ENCODE measurements at places on chromosomes 16 and 17. TPM values are rescaled to one million over a fixed set of nuclear protein-coding genes. Genes with fewer than 3 reads are reported as not detected.

GRCh38 chr17:36001862-36002603, 680 bp upstream of the CCL15 start:
- no peak for DNase-seq

The TELO2 gene
- total RNA-seq, result 10.2 TPM

DNA sequence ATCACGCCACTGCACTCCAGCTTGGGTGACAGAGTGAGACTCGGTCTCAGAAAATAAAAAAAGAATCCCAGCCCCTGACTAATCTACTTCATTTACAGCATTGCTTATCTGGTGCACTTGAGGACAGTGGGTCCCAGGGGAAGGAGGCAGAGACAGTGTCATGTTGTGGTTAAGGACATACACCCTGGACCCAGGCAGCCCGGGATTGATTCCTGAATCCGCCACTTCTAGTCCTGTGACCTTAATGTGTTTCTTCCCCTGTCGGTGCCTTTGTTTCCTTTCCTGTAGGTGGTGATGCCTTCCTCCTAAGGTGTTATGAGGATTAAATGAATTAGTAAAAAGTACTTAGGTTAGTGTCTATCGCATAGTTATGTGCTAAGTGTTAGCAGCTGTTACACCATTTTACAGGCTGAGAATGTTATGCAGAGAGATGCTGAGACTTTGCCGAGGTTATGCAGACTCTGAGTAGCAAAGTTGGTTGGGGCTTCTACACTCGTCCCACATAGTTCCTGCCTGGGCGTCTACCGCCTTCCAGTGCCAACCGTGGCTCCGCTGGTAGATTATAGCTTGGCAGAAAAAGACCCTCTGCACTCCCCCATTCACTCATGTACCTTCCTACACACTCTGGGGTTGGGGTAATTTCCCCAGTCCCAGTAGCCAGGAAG, 74.8 kb downstream of the RAB11FIP4 start:
- DNase-seq, result no peak

The USP43 gene
- not detected for total RNA-seq

The E4F1 gene
- 20.8 TPM for total RNA-seq

The TMEM88 gene
- 7.1 TPM for total RNA-seq

GRCh38 chr16:77383606-77384187, 51.1 kb downstream of the ADAMTS18 start:
- no peak for DNase-seq

- peak; percentile 83 for DNase-seq
Measured at GRCh38 chr16:71628810-71629209, 2.8 kb downstream of the MARVELD3 start.

The CDH1 gene
- not detected for total RNA-seq

DNA sequence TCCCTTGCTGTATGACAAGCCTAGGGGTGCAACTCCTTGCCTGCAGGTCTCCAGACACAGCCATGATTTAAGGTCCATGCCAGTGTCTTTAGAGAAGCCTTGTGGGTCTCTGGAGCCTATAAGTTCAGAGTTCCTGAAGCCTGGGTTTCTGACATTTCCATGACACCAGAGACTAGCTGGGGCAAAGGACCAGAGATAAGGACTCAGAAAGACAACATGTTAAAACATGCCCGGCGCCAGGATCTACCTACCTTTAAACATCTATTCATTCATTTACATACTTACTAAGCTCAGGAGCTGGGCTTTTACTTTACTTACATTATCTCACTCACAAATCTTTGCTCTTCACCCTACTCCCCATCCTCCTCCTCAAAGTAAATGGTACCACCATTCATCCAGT, 1.5 kb downstream of the MRPL27 start:
- no peak for DNase-seq

The ESRP2 gene
- total RNA-seq, result 1.6 TPM

DNA sequence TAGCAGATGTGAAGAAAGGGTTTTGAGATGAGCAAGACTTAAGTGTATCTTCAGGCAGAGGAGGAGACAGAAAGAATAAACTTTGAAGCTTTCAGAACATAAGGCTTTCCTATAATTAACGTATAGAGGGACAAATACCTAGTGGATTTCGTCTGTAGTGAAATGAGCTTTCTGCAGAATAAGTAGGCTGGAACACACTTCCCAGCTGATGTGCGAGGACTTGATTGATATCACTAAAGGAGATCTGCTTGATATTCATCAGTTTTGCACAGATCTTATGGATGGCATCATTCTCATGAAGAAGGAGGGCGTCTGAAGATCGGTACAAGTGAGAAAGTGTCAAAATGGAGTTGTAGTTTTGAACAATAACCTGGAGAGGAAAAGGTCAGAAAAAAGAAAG, 14.8 kb downstream of the TUBD1 start:
- DNase-seq, result no peak

- DNase-seq, result no peak
Measured at GRCh38 chr17:66650544-66650877, 184.4 kb upstream of the CACNG5 start.

DNA sequence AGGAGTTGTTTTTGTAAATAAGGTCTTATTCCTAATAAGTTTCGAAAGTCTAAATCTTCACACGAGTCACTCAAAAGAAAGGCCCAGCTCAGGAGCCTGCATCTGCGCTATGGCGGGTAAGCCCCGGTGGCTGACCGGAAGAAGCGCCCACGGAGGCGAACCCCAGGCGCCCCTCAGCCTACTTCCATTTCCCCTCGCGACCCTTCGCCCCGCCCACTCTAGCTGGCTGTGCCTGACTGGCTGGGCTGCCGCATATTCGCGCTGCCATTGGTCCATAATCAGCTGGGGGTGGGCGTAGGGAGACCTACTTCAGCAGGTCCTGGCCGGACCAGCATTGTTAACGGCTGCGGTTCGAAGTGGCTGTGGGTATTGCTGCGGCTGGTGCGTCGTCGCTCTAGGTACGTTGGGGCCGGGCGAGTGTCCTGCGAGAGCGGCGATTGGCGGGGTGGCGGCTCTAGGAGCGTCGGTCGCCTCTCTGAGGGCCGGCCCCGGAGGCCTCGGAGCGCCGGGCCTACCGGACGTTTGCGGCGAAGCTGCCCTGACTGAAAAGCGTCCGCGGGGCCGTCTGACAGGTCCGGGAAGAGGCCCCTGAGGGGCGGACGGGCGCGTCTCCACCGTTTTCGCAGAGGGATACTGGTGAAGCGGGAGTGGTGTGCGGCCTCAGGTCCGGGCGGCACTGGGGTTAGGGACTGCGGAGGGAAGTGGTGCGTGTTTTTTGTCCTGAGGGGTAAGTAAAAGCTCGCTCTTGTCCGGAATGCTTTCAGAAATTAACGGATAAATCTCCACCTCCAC, at the start of gene ATF7IP2:
Gene ATF7IP2, plus strand, starts transcription at position 337 of the 792 bp plus-strand sequence. CDS start 44,560 bp downstream, outside the sequence.
- peak; percentile 94 for DNase-seq

The SLC6A2 gene
- total RNA-seq, result not detected

DNA sequence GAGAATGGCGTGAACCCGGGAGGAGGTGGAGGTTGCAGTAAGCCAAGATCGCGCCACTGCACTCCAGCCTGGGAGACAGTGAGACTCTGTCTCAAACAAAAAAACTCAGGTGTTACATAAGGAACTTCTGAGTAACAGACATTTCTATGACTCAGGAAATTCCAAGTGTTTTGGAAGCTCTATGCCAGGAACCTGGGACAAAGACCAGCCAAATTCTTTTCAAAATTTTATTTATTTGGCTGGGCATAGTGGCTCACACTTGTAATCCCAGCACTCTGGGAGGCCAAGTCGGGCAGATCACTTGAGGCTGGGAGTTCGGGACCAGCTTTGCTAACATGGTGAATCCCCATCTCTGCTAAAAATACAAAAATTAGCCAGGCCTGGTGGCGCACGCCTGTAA, 5.2 kb upstream of the SH2B1 start:
- no peak for DNase-seq

DNA sequence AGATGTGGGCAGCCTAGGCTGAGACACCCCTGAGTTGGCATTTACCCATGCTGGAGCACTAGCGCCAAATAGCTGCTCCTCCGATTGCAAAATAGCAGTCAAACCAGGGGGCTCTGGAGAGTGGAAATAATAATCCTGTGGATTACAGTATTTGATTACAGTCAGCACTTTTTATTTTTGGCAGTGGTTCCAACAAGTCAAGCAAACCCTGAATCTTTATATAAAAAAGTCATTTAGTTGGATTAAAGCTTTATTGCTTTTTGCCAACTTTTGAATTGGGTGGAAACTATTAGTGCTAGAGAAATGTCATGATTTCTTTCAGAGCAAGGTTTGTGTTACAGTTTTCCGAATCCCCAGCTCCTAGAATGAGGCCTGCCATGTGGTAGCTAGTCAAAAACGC, 99.3 kb upstream of the FAM20A start:
- DNase-seq, result no peak

The ATP2C2 gene
- under 0.01 TPM for total RNA-seq

The DHRS7C gene
- total RNA-seq, result not detected

The NOS2 gene
- 0.22 TPM for total RNA-seq

- no peak for DNase-seq
Measured at GRCh38 chr16:82504836-82505235, 121.9 kb upstream of the CDH13 start.

DNA sequence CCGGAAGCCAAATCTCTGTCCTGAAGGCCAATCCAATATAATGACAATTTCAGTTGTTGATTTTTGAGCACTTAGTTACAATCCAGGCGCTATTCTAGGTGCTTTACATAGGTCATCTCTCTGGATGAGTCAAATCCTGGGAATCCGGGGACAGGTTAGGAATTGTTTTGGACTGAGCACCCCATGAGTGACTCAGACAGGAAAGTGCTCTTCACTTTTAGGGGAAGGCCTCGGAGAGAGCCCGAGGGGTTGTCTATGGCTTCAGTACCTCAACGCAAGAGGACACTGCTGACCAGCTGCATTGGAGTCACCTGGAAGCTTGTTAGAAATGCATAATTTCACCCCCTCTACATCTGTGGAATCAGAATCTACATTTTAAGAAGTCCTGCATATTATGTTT, 108.8 kb downstream of the IRX5 start:
- DNase-seq, result no peak

- DNase-seq, result peak; percentile 83
Measured at GRCh38 chr16:85610446-85611193, 2.5 kb upstream of the GSE1 start.

GRCh38 chr17:76213491-76213890, 26.8 kb downstream of the RNF157 start:
- DNase-seq, result no peak

- no peak for DNase-seq
Measured at GRCh38 chr16:3119701-3120408, 7.5 kb downstream of the ZNF205 start.

The CSH2 gene
- total RNA-seq, result not detected

GRCh38 chr16:80317599-80318037, 223.2 kb upstream of the DYNLRB2 start:
- DNase-seq, result peak; percentile 1

DNA sequence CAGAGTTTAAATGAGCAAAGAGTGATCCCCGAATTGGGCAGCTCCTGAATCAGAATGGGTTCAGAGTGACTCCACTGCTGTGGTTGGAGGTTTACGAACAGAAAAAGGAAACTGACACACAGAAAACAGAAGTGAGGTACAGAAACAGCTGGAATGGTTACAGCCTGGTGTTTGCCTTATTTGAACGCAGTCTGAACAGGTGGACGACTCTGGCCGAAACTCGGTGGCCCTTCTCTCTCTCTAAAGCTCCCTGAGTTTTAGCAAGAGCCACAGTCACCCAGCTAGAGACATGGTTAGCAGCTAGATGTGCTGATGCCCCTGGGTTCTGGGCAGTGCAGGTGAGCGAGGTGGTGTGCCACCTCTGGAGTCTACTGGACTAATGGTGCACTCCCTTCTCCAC, 54.2 kb upstream of the ATP2A3 start:
- no peak for DNase-seq
